ENCODE measurements at places on chromosomes 1 and 21. TPM values are rescaled to one million over a fixed set of nuclear protein-coding genes. Genes with fewer than 3 reads are reported as not detected.

The LYPD8 gene
- 1.2 TPM for total RNA-seq

The CELA2A gene
- not detected for total RNA-seq

The KLHDC8A gene
- total RNA-seq: not detected

The C1QA gene
- total RNA-seq: not detected

The NPPA gene
- not detected for total RNA-seq

The TFF2 gene
- total RNA-seq: not detected

The AKR7A3 gene
- 0.32 TPM for total RNA-seq

The CEP104 gene
- total RNA-seq: 39.2 TPM

The PRRC2C gene
- total RNA-seq: 56.3 TPM

The ZSWIM5 gene
- total RNA-seq: 0.50 TPM

The SMCP gene
- not detected for total RNA-seq

The SFT2D2 gene
- total RNA-seq: 56.6 TPM

The RAB25 gene
- total RNA-seq: 40.0 TPM

The PEAR1 gene
- 0.83 TPM for total RNA-seq

The BATF3 gene
- not detected for total RNA-seq

The FNDC7 gene
- total RNA-seq: not detected

The RASSF5 gene
- 11.5 TPM for total RNA-seq

The ZMYND12 gene
- 1.0 TPM for total RNA-seq

The LCE1F gene
- 20.7 TPM for total RNA-seq

The CNKSR1 gene
- 26.0 TPM for total RNA-seq

The HRNR gene
- total RNA-seq: under 0.01 TPM

The ACTL8 gene
- not detected for total RNA-seq

The CA6 gene
- total RNA-seq: 0.67 TPM

The NR0B2 gene
- total RNA-seq: not detected
